Fibroblast of lung (primary cell): ENCODE measurements at places on chromosomes 6 and 20.

- DNase-seq = no peak
Observed at GRCh38 chr6:75842732-75843131, 93.7 kb downstream of the MYO6 start.

DNA sequence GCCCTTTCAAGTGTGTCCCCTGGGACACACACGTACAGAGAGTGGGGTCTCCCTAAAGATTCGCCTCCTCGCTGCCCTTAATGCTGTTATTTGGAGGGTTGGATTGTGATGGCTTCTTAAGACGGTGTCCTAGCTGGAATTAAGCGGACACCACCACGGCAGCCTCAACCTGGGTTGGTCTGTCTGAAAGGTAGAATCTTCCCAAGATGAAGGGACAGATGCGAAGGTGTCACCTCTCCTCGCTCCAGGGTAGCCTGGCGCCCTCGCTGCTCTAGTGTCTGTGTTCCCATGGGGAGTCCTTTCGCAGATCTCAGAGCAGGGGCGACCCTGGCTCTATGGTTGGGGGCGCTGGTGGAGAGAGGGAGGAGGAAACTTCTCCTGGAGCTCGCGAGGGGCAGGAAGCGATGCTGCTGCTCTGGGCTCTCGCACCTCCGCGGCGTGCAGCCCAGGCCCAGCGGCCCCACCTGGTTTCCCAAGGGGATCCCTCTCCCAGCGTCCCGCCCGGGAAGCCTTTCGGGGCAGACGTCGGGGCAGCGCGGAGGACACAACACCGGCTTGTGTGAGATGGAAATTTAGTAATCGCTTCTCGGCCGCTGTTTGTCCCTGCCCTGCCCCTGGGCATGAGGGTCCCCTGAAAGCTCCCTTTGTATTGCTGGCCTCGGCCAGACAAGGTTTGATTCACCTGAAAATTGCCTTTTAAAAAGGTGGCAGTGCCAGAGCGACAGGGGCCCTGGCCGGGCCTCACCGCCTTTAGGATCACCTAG is 1.7 kb downstream of the RSPO3 start:
- no peak for DNase-seq

DNA sequence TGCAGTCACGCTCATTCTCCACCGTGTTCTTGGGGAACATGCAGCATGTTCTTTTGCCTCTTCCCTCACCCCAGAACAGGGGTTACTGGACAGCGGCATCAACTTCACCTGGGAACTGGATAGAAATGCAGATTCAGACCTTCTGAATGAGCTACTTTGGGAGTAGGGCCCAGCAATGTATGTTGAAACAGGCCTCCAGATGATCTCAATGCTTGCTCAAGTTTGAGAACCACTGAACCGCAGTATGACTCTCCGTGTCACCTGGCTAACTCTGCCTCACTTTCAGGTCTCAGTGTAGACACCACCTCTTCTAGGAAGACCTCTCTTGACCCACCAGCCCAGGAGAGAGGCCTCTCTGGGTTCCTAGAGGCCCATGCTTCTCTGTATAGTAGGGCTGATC is 4.9 kb downstream of the TRIB3 start:
- DNase-seq = no peak

GRCh38 chr6:125271486-125272159 is 30.1 kb downstream of the HDDC2 start:
- DNase-seq = no peak

- no peak for DNase-seq
Observed at GRCh38 chr6:138443979-138444378, 40.0 kb downstream of the HEBP2 start.

DNA sequence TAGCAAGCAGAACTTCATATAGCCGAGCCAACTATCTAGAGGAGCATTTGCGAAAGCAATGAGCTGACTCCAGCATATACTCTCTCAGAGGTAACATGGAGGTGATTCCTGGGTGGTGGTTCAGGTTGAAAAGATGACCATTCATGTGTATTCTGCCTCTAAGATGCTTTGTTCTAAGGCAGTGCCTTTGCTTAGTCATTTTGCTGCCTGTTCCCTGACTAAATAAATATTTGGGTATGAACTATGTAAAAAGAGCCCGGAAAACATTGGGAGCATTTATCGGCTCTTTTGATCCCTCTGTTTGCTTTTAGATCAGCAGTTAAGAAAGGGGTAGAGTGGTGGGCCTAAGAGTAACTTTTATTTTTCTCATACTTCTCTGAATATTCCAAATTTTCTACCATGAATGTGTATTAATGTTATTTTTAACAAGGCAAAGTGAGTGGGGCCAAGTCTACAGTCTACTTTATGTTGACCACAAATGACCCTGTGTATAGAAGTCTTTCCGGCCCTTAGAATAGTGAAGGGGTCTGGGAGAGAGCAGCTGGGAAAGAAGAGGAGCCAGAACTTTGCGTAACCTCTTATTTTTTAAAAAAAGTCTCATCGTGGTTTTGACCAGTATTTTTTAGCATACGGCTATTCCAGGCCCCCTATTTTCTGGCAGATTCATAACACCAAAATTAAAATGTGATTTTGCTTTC is 206.5 kb upstream of the EYA4 start:
- no peak for DNase-seq

DNA sequence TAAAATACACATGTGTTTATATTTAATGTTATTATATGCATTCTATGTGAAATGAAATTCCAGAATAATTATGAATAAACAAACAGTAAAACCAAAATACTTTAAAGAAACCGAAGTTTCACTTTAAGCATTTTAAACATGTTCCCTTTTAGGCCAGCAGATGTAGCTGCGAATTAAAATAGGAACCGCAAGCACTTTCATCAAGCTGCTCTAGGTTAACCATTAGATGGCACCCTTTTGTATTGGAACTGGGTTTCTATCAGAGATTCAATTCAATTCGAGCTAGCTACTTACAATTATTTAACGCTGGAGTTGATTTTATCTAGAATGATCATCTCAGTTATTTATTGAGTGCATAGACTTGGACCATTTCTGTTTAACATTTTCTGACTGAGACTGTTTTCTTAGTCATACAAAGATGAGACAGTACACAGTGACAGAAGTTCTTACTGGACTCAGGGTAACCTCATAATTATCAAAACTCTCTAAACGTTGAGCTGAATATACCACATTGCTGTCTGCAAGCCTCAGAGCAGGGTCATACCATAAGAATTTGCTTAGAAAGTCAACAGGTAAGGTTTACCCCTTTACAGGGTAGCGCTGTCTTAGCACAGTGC is 8.5 kb downstream of the TMEM242 start:
- peak; percentile 91 for DNase-seq

GRCh38 chr6:150503586-150504339 is 95.9 kb upstream of the PLEKHG1 start:
- no peak for DNase-seq

GRCh38 chr6:170200458-170200891 is 90.4 kb downstream of the DLL1 start:
- DNase-seq = peak; percentile 9

DNA sequence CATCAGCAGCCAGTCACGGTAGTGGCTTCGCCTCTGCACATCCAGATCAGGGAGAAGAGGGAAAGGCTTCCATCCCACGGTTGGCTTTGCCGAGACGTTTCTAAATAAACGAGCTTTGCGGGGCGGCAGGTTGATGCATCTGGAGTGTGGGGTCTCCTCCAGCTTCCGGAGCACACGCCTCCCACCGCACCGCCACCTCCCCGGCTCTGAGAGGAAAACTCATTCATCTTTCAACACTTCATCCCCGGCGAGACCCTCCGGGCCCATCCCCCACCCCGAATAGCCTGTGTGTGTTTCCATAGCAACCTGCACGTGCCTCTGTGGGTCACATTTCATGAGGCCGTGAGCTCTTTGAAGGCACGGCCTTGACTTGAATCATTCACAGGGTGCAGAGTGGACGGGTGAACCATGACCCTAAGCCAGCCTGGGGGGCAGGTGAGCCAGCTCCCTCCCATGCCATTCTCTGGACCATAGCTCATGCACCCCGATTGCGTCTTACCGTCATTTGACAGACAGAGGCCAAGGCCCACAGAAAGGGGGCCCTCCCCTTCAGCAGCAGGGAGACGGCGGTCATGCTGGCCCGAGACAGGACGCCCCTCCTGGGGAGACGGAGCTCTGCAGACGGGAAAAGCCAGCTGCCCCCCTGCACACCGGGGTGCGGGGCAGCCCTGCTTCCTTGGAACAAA is 16.2 kb upstream of the CHRNA4 start:
- no peak for DNase-seq

- DNase-seq = no peak
Observed at GRCh38 chr6:75643173-75643572, 41.5 kb downstream of the SENP6 start.

GRCh38 chr6:47377971-47378370 is 68.3 kb upstream of the TNFRSF21 start:
- DNase-seq = no peak

GRCh38 chr6:25248123-25248522 is 31.1 kb upstream of the CARMIL1 start:
- DNase-seq = peak; percentile 47

DNA sequence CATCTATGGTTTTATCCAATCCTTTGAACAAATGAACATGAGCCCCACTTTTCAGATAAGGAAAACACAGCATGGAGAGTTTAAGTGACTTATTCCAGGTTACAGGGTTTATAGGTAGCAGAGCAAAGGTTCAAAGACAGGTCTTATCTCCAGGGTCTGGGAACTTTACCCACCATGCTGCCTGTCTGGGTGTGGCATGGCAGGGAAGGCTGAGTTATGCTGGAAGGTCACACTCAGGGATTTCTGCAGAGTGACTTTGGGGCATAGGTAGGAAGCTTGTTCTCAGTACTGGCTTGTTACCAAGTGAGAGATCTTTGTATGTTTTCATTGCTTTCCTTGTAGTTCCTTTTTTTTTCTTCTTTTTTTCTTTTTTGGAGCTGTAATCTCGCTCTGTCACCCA is 1.8 kb downstream of the ZNF831 start:
- DNase-seq = no peak

DNA sequence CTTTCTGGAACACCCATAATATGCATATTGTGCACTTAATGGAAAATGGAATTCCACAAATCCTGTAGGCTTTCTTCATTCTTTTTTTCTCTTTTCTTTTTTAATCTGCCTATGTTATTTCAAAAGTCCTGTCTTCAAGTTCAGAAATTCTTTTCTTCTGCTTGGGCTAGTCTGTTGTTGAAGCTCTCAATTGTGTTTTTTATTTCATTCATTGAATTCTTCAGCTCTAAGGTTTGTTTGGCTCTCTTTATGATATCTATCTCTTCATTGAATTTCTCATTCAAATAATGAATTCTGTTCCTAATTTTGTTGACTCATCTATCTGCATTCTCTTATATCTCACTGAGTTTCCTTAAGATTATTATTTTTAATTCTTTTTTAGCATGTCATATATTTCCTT is 10.1 kb downstream of the SPINT4 start:
- DNase-seq = no peak

DNA sequence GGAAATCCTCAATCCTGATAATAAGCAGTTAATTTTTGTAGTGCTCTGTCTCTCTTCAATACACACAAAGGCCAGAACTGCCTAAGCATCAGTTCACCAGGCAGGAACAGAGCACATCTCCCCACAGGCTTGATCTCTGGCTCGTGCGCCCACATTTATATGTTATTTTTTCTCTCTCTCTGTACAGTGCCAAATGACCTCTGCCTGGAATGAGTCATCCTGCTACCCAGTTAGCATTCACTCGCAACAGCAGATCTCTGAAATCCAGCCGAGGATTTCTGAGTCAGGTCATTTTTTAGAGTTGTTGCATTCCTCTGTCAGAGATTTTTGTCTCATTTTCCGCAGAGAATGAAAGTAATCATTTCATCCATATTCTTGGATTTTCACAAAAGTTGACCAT is 107.1 kb downstream of the COL12A1 start:
- DNase-seq = peak; percentile 98

DNA sequence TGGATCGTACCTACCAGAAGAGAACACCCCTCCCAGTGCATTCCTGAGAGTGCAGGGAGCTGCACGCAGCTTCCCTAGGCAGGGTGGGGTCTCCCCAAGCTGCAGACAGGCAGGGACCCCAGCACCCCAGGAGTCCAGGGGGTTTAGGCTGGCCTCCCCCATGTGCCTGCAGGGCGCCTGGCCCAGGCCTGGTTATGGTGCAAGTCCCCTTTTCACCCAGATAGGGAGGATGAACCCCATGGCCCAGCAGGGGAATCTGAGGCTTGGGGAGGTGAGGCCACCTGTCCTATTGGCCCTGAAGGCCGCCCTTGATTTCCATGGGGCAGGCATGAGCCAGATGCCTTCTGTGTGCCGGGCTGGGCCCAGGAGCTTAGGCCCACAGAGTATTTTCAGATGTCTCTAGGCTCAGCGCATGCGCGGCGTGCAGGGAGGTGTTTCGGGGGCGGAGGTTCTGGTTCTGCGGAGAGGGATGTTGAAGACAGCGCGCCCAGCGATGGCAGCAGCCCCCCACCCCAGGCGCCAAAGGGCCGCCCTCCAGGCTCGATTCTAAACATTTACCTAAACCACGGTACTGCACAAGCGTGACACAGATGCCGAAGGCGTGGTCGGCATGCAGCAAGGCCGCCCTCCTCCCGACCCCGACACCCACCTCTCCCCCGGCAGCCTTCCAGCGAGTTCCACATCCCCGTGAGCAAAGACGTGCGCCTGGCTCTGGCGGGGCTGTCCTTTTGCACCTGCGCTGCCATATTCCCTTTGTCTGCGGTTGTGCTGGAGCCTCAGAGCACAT is 29.4 kb downstream of the COL20A1 start:
- no peak for DNase-seq

GRCh38 chr6:8275667-8276066 is 159.7 kb downstream of the SLC35B3 start:
- no peak for DNase-seq

DNA sequence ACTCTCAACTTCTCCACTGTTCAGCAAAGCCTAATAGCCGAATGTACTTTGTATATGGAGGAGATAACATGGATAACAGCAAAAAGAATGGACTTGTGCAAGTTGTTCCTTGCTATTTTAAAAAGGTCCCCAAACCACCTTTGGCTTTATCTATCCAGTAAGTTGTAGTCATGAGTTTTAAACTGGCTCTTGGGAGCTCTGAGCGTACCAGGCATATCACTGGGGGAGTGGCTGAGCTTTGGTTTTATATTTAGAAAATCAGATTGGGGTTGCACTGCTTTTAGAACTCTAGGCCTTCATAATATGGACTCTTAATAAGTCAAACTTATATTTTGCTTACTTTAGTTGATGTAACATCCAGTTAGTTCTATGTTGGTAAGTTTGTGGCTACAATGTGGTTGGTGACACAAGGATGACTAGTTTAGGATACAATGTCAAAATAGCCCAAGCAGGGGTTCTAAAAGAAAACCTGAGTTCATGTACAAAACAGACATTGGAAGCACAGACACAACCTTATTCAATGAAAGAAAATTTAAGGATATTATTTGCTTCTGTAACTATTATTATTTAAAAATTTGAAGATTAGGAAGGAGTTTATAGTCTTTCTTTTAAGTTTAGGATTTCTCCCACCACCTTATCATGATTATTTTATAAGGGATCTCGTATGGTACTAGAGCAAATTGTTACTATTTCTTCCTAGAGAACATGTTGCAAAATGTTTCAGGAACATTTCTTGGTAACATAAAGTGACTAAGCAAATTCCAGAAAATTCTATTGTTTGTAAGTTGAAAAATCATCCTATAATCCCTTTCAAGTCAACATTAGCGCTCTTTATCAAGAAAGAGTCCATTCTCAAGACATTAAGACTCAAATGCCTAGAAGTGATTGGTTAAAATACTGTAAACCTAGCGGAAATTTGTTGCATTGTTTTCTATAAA is 165.8 kb upstream of the SUPT3H start:
- peak; percentile 78 for DNase-seq

GRCh38 chr6:83061190-83061589 is 4.5 kb downstream of the UBE3D start:
- peak; percentile 35 for DNase-seq

GRCh38 chr20:36097337-36098151 is 57.0 kb upstream of the EPB41L1 start:
- DNase-seq = peak; percentile 84
